ENCODE measurements at places on chromosomes 5 and 9. TPM values are rescaled to one million over a fixed set of nuclear protein-coding genes. Genes with fewer than 3 reads are reported as not detected.

The LCN12 gene
- not detected for total RNA-seq

The TLR4 gene
- total RNA-seq: 13.8 TPM

DNA sequence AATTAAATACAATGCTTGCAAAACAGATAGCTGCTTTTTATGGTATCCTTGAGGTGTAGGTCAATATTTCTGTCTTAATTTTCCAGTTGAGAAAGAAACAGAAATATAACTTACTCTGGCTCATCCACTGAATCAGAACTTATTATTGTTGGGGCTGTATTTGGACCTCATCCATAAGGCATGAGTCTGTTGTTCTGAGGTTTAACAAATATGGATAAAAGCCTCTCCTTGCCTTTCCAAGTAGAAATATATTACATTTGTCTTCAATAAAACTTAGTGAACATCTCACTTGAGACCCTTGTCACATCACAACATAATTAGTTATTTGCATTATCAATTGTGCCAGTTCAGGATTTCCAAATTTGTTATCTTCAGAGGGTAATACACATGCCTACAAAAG, 525.8 kb downstream of the AGTPBP1 start:
- H3K36me3 ChIP-seq: no peaks in the 10 kb centered on the region
- no peak overlapping the region for H3K4me3 ChIP-seq
- H3K27me3 ChIP-seq: no peaks in the 10 kb centered on the region
- peaks cover 36% of the 10 kb centered on the region for H3K4me1 ChIP-seq

DNA sequence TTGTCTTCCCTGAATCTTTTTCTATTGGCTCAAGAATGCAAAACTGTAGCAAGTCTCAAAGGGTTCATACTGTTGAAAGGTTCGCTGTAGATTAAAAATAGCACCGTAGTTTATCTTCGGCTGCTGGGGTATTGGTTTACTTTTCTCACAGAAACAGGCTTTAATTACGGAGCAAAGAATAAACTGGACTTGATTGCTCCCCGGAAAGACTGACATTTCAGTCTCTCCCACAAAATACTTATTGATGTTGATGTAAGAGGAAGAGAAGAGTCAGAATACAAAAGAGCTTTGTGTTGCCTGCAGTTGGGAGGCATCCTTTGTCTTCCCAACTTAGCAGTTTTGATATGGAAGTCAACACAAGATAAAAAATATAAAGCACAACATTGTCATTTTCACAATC, 183.9 kb upstream of the DMAC1 start:
- H3K36me3 ChIP-seq: no peaks in the 10 kb centered on the region
- no peak overlapping the region for H3K27ac ChIP-seq
- DNase-seq: no peak
- H3K27me3 ChIP-seq: no peaks in the 10 kb centered on the region
- H3K4me1 ChIP-seq: no peaks in the 10 kb centered on the region

- H3K4me3 ChIP-seq: no peak overlapping the region
- peaks cover 34% of the 10 kb centered on the region for H3K4me1 ChIP-seq
- no peak overlapping the region for H3K27ac ChIP-seq
Measured at GRCh38 chr5:135359374-135360165, 39.5 kb downstream of the MACROH2A1 start.

DNA sequence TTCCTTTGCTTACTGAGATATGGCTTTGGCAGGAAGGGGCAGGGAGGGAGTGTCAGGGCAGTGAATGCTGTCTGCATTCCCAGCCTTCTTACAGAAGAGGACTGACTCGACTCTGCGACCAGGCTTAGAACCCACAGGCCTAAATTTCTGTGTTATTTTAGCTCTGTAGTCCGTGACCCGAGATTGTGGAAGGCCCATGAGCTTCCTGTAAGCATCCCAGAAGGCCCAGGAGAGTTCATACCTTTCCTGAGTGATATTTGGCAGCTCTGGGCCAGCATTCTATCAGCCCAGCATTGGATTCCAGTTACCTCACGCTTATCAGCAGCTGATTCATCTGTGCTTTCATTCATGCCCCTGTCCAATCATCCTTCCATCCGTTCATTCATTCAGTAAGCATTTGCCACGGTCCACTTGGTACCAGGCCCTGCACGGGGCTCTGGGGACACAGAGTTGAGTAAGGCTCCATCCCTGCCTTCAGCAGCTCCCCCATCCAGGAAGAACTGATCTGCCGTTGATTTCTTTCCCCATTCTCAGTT, 28.2 kb upstream of the RPL26L1 start:
- peak; percentile 97 for DNase-seq
- H3K4me3 ChIP-seq: peak overlapping the region; percentile 41
- H3K36me3 ChIP-seq: no peaks in the 10 kb centered on the region
- H3K27me3 ChIP-seq: no peaks in the 10 kb centered on the region
- peak overlapping the region; percentile 96 for H3K27ac ChIP-seq

DNA sequence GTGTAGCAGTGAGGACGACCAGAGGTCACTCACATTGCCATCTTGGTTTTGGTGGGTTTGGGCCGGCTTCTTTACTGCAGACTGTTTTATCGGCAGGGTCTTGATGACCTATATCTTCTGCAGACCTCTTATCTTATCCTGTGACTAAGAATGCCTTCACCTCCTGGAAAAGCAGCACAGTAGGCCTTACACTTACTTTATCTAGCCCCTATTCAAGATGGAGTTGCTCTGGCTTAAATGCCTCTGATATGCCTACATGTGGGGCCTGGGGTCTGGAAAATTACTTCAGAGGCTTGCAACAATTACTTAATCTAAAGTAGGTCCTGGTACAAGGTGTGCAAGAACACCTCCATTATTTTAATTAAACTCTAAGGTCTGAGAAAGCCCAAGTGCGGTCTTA, 86.9 kb upstream of the IL12B start:
- H3K36me3 ChIP-seq: no peaks in the 10 kb centered on the region
- H3K4me1 ChIP-seq: peaks cover 5% of the 10 kb centered on the region
- no peak overlapping the region for H3K27ac ChIP-seq
- no peak for DNase-seq
- H3K4me3 ChIP-seq: no peak overlapping the region

GRCh38 chr5:74903165-74903787, 37.1 kb upstream of the FAM169A start:
- peak; percentile 7 for DNase-seq
- no peaks in the 10 kb centered on the region for H3K4me1 ChIP-seq
- no peaks in the 10 kb centered on the region for H3K36me3 ChIP-seq
